Activated B cell treated with CpG ODN at 0.5 μM for 24 hours (primary cell): ENCODE measurements at places on chromosomes 1 and 21. TPM values are rescaled to one million over a fixed set of nuclear protein-coding genes. Genes with fewer than 3 reads are reported as not detected.

GRCh38 chr1:46903481-46903880, 37.8 kb downstream of the CYP4A11 start:
- DNase-seq: no peak

- DNase-seq: no peak
Measured at GRCh38 chr21:40587736-40588346, 259.1 kb downstream of the DSCAM start.

GRCh38 chr1:82565146-82565545, 764.4 kb downstream of the ADGRL2 start:
- no peak for DNase-seq

GRCh38 chr1:109479901-109480300, 3.8 kb upstream of the ATXN7L2 start:
- no peak for DNase-seq

DNA sequence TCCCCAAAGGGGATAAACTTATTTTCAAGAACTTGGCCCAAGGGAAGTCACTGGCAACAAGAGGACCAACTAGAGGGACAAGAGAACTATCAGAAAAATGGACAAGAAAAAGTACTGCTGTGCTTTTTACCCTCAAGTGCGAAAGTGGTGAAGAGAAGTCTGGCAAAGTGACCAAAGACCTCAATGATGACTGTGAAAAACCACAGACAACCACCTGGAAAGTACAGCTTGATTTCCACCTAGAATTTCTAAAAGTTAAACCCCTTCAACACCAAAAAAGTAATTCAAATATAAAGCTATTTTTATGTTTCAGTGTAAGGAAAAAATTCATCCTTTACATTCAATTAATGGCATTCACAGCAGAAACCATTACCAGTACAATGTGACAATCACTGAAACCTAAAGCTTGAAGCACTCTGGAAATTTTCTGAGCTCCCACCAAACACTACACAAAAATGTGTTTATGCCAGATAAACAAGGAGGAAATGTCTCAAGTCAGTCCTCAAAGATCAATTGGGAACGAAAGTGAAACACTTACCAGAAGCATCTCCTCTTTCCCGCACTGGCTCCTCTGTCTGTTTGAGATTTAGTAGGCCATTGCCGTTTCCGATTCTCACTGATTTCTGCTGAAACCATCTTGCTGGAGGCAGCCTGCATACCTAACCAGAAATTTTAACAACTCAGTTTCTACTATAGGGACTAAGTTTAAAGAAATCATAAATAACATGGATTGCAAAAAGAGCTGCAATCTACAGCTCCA, 8.3 kb downstream of the SDE2 start:
- DNase-seq: no peak

- no peak for DNase-seq
Measured at GRCh38 chr1:179058487-179059483, 23.1 kb upstream of the TOR3A start.

DNA sequence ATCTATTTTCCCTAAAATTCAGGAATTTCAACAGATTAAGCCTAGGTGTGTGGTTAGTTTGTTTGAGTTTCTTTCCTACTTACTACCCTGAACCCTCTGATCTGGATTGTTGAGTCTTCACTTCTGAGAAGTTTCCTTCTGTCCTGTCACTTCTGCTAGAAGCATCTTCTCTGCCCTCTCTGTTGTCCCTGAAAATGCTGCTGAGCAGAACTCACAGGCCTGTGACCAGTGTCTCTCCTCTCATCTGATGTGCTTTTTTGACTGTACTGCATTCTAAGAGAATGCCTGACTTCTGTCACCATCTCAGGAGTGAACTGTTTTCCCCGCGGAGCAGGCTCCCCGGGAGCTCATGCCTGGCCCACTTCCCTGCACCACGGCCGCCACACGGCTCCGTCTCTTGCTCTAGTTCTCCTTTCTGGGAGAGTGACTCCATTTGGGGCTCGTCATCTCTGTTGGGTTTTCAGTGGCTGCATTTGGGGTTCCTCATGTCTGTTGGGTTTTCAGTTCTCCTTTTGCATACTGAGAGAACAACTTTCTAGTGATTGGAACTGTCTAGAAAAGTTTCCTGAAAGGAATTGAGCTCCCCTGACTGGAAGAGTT, 77.9 kb downstream of the POFUT2 start:
- DNase-seq: no peak

GRCh38 chr1:36567601-36568341, 85.1 kb upstream of the CSF3R start:
- DNase-seq: no peak

DNA sequence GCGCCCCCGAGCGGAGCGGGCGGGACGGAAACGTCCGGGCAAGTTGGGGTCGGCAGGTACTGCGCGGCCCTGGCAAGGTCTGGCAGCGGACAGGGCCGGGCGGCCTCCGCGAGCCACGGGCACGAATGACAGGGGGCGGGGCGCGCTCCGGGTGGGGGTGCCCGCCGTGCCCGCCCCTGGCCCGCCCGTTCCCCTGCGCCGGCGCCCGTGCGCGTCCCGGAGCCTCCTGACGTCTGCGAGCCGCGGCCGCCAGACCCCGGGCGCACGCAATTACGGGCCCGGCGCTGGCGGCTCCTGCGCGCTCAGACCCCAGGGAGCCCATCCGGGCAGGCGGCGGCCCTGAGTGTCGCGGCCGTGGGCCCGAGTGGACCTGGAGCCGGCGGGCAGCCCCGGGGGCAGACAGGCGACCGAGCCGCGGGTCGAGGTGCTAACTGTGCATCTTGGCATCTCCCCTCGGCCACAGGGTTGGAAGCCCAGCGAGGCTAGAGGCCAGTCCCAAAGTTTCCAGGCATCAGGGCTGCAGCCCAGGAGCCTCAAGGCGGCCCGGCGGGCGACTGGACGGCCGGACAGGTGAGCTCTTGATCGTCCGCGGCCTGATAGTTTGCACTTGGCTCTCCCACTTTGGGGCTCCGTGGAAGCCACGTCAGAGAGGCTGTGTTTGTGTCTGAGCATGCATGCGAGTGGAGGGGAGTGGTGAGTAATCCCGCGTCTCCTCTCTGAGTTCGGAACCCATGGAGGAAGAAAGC, 918 bp downstream of the MIB2 start:
- no peak for DNase-seq

DNA sequence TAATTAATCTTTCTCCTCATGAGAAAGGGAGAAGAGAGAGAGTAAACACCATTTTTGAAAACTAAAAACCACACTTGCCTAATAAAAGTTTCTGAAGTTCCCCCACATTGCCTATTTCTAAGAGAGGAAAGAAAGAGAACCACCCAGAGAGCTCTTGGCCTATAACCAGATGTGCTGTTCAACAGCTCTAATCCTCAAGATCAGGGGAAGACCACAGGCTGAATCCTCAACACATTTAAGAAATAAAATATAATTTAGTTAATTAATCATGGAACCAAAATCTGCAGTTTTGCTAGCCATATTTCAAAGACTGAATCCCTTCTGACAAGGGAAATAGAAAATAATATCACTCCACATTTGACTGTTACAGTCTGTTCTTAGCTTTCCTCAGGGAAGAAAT, 11.9 kb downstream of the PRRX1 start:
- no peak for DNase-seq

DNA sequence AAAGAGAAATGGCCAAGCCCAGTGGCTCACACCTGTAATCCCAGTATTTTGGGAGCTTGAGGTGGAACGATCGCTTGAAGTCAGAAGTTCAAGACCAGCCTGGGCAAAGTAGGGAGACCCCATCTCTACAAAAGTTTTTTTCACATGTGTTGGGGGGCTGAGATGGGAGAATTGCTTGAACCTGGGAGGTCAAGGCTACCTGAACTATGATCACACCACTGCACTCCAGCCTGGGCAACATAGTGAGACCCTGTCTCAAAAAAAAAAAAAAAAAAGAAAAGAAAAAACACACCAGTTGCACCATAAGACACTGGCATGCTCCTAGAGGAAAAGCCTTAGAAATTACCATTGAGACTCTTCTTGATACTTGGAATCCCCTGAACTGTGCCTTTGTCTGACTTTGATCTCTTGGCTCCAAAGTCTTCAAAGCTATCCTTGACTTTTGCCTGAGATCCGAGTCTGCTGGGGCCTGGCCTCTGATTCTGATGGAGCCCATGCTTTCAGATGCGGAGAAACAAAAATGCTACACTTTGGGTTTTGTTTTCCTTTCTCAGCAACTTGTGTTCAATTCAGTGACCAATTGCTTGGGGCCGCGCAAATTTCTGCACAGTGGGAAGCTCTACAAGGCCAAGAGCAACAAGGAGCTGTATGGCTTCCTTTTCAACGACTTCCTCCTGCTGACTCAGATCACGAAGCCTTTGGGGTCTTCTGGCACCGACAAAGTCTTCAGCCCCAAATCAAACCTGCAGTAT, 33.7 kb downstream of the ATP5PO start:
- DNase-seq: no peak

- DNase-seq: no peak
Measured at GRCh38 chr21:38679534-38679933, 126.2 kb upstream of the ETS2 start.

Gene NAXE
- total RNA-seq: 75.6 and 84.5 TPM in 2 replicates

Gene AMY1A
- total RNA-seq: not detected in 2 replicates

Gene RIPK4
- 0.07 TPM in 1 of 2 replicates, not detected in the other for total RNA-seq
